ENCODE measurements at places on chromosomes 16 and 17.

DNA sequence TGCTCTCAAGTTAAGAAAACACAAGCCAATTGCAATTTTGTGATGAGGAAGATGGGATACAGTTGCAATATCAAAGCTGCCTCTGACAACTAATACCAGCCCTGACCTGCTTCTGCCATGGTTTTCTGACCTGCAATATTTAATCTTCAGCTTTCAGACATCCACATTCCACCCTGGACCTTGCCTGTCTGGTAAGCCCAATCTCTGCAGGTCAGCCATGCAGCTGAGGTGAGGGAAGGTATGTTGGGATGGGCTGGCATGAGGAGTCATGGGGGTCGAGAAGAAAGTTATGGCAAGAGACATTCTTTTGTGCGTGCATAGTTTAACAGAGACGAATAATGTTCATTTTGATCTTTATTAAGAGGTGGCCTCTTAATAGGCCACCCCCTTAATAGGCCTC lies 31.5 kb downstream of the KCNJ16 start:
- no peak for DNase-seq

DNA sequence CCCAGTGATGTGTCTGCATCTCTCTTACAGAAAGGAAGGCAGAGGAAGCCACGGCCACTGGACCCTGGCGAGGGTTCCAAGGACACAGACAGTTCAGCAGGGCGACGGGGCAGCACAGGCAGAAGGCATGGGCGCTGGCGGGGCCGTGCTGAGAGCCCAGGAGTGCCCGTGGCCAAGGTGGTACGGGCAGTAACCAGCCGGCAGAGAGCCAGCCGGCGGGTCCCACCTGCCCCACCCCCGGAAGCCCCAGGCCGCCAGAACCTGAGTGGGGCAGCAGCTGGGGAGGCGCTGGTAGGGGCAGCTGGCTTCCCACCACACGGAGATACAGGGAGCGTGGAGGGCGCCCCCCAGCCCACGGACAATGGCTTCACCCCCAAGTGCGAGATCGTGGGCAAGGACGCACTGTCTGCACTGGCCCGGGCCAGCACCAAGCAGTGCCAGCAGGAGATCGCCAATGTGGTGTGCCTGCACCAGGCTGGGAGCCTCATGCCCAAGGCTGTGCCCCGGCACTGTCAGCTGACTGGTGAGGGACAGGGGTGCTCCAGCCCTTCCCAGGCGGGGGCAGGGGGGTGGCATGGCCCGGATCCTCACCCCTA lies 7.8 kb downstream of the XYLT2 start:
- DNase-seq: no peak

DNA sequence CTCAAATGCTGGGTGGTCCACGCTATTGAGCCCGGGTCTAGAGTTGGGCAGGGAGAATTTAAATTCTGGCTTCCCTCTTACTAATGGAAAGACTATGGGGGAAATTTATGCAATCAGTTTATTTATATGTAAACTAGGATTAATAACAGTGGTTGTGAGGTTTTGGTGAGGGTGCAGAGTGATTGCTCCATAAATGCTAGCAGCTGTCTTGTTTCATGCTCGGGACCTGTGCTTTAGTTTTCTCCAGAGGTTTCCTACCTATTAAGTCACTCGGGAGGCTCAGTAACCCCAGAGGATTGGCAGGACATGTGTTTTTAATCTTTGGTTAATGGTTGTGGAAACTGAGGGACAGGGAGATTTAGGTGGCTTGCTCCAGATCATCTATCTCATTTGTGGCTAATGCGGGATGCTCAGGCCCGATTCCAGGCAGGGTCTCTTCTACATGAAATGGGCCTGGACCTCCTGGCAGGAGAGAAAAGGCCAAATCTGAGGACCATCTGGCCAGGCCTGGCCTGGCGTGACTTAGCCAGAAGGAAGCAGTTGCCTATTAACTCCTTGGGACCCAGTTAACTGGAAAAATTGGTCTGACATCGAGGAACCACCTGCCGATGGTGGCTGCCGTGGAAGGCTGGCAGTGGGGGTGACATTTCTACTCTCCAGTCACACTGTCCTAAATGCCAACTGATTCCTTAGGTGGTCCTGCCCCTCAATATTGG lies 2.1 kb downstream of the PRCD start:
- DNase-seq: no peak

DNA sequence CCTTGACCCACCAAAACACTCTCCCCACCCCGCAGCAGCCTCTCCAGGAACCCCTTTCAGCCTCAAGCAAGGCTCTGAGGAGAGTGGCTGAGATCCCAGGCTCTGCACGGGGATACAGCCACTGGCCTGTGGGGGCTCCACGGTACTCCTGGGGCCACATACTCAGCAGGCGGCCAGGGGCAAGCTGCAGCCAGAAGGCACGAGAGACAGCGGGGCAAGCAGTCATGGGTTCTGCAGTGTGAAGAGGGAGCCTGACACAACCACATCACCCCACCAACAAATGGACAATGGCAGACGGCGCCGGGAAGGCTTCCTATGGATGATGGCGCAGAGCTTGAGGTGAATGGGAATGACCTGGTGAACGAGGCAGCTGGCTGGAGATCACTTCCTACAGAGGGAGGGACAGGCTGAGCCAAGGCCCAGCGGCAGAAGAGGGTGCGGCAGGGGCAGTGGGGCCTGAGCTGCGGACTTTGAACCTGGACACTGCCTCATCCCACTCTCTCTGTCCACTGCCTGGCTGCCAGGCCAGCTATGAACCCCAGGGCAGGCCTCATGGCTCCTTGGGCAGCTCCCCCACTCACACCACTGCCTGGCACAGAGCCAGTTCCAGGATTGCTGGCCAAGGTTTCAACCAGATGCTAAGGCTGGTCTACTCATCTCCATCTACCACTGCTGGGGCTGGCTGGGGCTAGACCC lies 10.8 kb upstream of the BCAR1 start:
- no peak for DNase-seq

- no peak for DNase-seq
These were observed 170.4 kb downstream of the IRX3 start for GRCh38 chr16:54116124-54116655.

DNA sequence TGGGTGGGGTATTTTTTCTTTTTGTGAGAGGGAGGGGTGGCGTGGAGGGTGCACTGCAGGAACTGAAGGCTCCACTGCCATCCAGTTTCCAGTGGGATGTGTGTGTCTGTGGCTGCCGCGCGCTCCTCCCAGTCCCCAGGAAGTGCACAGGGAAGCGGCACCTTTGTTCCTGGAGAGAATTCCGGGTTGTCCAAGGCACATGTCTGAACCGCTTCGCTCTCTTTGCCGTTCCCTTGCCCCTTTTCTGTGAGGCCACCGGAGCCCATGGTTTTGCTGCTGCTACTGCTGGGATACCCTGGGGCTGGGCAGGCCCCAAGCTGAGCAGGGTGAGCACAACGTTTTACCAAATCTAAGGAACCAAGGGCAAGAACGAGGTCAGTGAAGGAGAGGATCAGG lies 19.5 kb downstream of the ACSF3 start:
- no peak for DNase-seq

DNA sequence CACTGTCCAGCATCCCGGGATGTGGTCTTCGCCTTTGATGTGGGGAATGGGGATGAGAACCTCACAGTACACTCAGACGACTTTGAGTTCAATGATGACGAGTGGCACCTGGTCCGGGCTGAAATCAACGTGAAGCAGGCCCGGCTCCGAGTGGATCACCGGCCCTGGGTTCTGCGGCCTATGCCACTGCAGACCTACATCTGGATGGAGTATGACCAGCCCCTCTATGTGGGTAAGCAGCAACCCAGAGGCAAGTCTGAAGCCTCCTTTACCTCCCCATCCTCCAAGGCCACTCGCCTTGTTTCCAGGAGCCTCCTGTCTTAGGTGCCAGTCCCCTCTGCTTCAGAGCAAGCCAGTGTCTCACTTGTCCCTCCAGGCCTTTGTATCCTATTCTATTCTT lies 10.2 kb downstream of the CNTNAP1 start:
- DNase-seq: no peak

DNA sequence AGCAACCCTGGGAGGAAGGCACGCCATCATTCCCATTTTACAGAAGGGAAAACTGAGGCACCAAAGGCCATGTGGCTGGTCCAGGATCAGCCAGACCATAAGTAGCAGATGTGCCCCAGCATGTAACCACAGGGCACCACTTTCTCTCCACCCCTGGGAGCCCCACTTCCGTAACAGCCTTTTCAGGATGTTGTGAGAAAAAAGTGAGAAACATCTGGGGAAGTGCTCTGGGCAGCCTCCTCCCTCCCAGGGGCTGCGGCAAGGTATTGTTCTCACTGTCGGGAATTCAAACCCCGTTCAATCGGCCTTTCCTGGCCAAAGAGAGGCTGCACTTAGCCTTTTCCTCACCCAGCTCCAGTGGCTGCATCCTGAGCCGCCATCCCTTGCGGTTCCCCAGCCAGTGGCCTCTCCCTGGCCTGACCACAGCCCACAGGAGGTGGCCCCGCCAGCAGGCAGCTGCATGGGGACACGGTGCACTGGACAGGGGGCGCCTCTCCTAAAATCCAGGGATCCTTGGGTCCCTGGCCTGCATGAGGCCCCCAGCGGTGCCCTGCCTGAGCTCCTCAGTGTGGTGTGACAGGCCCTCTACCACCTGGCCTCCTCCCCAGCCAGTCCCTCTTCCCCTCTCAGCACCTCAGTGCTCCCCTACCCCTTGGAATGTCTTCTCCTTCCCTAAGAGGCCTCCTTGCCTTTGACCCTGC lies 5.7 kb upstream of the CDH5 start:
- no peak for DNase-seq

- peak; percentile 59 for DNase-seq
These were observed 6.7 kb upstream of the SLC25A39 start for GRCh38 chr17:44331249-44331760.

DNA sequence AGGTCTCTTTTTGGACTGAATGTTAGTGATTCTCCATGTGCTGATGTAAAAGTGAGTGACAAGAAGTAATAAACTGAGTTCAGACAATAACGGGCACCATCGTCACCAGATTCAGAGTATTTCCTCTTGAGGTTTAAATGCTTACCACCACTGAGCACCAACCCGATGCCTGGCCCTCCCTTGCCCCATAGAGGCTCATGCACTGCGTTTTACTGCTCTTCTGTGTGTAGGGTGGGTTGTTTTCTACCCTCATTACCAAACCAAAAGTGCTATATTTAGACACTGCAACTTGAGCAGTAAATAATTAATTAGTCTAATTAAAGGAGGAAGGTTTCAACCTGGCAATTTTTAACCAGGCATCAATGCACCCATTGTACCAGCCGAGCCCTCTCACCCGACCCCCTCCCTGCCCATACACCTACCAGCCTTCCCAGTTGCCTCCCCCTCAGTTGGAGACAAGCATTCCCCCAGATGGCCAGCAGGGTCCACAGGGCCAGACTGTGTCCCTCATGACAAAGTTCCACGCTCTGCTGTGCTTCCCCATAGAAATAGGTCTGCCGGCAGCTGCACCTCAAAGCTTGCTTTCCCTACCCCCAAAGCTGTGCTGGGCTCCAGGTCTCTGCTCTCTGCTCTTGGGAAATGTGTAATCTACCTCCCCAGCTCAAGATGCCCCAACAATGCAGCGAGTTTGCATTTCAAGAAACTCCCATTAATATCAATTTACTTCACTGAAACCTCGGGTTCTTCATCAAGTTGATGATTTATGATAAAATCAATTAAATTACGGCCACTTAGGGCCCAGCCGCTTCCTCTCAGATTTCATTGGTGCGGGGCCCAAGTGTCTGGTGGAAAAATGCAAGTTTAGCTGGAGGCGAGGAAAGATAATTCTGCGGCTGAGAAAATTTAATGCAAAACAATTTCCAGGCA lies 16.0 kb downstream of the HOXB4 start:
- peak; percentile 32 for DNase-seq

- no peak for DNase-seq
These were observed 1.6 kb downstream of the ACTG1 start for GRCh38 chr17:81510785-81511553.

DNA sequence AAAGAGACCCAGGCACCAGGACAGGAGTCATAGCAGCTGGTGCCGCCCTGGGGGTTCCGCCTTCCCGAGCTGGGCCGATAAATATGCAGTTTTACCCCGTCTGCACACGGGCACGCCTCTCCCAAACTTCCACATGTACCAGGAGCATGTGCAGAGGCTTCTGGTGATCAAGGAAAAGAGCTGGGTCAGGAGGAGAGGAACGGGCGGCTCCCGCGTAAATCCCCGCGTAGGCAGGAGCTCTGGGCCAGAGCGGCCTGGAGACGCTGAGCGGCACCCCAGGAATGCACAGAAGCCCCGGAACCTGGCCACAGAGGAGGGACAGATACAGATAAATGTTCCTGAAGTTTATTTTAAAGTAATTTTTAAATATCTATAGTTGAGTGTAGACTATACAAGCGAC lies 46.6 kb upstream of the METRNL start:
- DNase-seq: no peak

GRCh38 chr17:77735566-77736198 lies 222.8 kb upstream of the TNRC6C start:
- DNase-seq: no peak

- no peak for DNase-seq
These were observed 11.7 kb upstream of the CD300H start for GRCh38 chr17:74578979-74579378.

GRCh38 chr17:47896672-47897490 lies 845 bp downstream of the SP2 start:
- no peak for DNase-seq

DNA sequence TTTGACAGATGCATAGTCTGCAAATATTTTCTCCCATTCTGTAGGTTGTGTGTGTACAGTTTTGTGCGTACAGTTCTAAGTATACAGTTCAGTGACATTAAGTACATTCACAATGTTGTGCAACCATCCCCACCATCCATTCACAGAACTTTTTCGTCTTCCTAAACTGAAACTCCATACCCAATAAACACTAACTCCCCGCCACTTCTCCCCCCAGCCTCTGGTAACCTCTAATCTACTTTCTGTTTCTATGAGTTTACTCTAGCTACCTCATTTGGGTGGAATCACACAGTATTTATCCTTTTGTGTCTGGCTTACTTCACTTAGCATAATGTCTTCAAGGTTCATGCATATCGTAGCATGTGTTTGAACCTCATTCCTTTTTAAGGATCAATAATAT lies 14.3 kb downstream of the PIK3R5 start:
- no peak for DNase-seq

GRCh38 chr17:34366529-34367107 lies 3.6 kb upstream of the CCL1 start:
- no peak for DNase-seq

DNA sequence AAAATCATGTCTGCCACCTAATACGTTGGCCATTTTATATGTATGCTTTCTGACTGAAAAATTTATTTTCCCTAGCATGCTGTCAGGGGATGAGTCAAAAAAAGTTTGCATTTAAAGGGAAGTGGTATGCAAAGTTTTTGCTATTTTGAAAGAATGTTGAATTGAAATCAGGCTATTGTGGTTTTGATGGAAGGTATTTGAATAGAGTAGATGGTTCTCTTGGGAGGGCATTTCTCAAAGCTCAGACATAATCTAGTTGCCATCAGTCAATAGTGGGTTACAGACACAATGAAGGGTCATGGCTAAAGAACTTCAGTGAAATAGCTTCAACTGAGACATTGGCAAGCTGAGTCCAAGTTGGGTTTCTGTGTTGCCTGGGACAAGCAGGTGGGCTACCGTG lies 102.4 kb downstream of the MAP2K6 start:
- no peak for DNase-seq
